ENCODE measurements at places on chromosomes 3 and 15. TPM values are rescaled to one million over a fixed set of nuclear protein-coding genes. Genes with fewer than 3 reads are reported as not detected.

The GRAMD1C gene
- 10.8 TPM for total RNA-seq

The RARB gene
- total RNA-seq = 31.1 TPM

The CFAP100 gene
- 6.5 TPM for total RNA-seq

The SAMD7 gene
- total RNA-seq = not detected

The ITIH1 gene
- not detected for total RNA-seq

The CCR8 gene
- not detected for total RNA-seq

The SAMMSON gene
- total RNA-seq = 0.23 TPM

The NR1I2 gene
- 0.23 TPM for total RNA-seq

The GDPGP1 gene
- 8.3 TPM for total RNA-seq

The CCR9 gene
- not detected for total RNA-seq
